ENCODE measurements at places on chromosomes 5 and 9.
A peak's percentile ranks its signal among the peaks of the same experiment; 100 is the strongest.

DNA sequence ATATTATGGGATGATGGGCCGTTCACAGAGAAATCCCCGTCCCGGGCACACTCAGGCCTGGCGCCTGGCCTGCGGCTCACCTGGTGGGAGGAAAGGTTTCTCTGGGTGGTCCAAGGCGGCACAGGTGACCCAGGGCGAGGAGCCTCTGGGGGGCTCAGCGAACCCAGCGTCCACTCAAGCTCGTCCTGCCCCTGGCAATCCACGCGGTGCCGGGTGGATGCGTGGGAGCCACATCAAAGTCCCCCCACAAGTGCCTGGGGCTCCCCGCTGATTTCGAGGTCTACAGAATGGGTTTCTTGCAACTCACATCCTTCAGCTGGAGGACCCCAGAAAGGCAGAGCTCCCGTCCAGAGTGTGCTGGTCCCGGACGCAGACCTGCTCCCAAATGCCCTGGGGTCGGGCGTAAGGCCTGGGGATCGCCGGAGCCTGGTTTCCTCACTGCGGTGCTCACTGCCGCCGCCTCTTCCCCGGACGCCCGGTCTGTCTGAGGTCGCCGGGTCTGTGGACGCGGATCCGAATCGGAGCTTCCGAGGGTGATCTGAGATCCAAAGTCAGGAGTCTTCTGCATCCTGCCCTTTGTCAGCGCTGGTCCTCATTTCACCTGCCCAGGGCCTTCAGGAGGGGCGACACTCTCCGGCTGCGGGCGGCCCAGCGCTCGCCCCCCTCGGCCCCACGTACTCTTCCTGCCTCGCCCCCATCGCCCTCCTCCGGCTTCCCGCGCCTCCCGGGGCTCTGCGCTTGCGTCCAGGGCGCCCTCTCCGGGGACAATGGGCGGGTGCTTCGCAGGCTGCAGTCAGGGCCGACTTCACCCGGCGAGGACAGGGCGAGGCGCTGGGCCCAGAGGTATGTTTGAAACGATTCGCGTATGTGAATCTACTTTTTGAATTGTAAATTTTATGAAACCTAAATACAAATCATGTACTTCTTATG is 20.0 kb upstream of the RUFY1 start:
- peak; percentile 83 for DNase-seq

- DNase-seq, result no peak
Observed at GRCh38 chr5:142627383-142628217, 58.3 kb downstream of the FGF1 start.

- DNase-seq, result no peak
Observed at GRCh38 chr5:78677777-78678668, 29.5 kb upstream of the LHFPL2 start.

- peak; percentile 73 for DNase-seq
Observed at GRCh38 chr5:40578501-40579451, 100.9 kb upstream of the PTGER4 start.

- no peak for DNase-seq
Observed at GRCh38 chr5:91366551-91366950, 16.6 kb downstream of the ARRDC3 start.

GRCh38 chr5:113179156-113179555 is 202.6 kb downstream of the DCP2 start:
- DNase-seq, result no peak

GRCh38 chr5:173355561-173355960 is 27.3 kb upstream of the STC2 start:
- DNase-seq, result no peak

GRCh38 chr5:171968531-171968930 is 37.9 kb downstream of the FBXW11 start:
- no peak for DNase-seq

- DNase-seq, result no peak
Observed at GRCh38 chr9:36426945-36427344, 26.9 kb upstream of the RNF38 start.

- DNase-seq, result no peak
Observed at GRCh38 chr5:168368854-168369253, 77.4 kb downstream of the WWC1 start.

DNA sequence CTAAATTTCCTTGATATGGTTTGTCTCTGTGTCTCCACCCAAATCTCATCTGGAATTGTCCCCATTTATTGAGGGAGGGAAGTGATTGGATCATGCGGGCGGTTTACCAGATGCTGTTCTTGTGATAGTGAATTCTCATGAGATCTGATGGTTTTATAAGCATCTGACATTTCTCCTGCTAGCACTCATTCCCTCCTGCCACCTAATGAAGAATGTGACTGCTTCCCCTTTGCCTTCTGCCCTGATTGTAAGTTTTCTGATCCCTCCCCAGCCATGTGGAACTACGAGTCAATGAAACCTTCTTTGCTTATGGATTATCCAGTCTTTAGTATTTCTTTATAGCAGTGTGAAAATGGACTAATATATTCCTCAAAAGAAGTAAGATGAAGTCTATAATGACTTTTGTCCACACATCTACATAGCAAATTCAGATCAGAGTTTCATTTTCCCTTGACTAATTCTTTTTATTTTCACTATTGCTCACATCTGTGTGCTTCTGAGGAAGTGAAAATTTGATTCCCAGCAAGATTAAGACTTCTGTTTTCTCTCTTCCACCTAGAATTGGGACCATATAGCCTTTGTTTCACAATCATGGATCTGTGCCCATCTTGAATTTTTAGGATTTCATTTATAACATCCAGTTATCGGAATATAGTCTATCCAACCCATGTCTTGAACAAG is 393.5 kb downstream of the DMAC1 start:
- DNase-seq, result no peak

Measured in activated T-cell treated with anti-CD3 and anti-CD28 coated beads, Interleukin-2, amount 50 U/mL, for 48 hours (primary cell).